ENCODE measurements at places on chromosomes 5 and 9. TPM values are rescaled to one million over a fixed set of nuclear protein-coding genes. Genes with fewer than 3 reads are reported as not detected.

Gene MEIKIN
- total RNA-seq, result not detected

Gene ASS1
- total RNA-seq, result 92.6 TPM

Gene IFNA2
- total RNA-seq, result not detected

Gene TEX10
- 53.0 TPM for total RNA-seq

Gene RFX3
- total RNA-seq, result 11.8 TPM

Gene CCDC192
- not detected for total RNA-seq

Gene RNF183
- total RNA-seq, result 0.12 TPM

Gene ELP1
- 28.8 TPM for total RNA-seq

- DNase-seq, result no peak
Observed at GRCh38 chr9:93001031-93001430, 53.7 kb downstream of the FGD3 start.

DNA sequence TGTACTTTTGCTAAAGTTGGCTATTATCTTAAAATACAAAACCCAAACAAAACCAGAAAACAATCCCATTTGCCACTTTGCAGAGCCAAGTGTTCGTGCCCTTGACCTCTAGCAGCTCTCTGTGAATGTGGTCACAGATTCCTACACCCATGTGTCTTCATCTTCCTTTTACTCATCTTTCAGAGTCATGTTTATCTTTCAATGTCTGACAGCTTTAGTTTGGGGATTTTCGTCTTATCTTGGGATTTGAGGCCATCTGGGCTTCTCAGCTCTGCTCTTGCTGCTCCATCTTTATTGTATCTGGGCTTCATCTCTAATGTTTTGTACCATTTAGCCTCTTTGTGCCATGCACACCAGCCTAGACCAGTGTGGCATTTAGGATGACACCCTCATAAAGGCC is 81.0 kb downstream of the DAPK1 start:
- no peak for DNase-seq

GRCh38 chr9:99419070-99419469 is 197.0 kb downstream of the SEC61B start:
- DNase-seq, result no peak

- DNase-seq, result no peak
Observed at GRCh38 chr9:134405527-134405926, 79.3 kb downstream of the RXRA start.

GRCh38 chr5:111697215-111697614 is 59.8 kb downstream of the NREP start:
- DNase-seq, result no peak

- no peak for DNase-seq
Observed at GRCh38 chr9:85502815-85503655, 238.7 kb downstream of the AGTPBP1 start.

DNA sequence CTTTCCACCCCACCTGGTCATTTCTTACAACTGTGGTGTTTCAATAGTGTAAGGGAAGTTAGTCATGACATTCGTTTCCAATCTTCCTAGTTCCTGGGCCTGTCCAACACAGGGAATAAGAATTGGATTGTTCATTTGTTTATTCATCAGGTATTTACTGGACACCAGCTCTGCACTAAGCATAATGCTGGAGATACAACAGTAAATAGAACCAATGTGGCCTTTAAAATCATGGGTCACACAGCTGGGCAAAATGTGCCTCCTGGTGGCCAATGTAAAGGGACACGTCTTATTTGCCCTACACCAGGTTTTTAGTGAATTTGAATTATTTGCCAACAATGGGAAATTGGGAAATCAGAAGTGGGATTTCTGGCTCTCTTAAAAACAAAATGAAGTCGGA is 10.4 kb downstream of the ABLIM3 start:
- DNase-seq, result no peak

GRCh38 chr5:179824745-179825112 is 4.0 kb downstream of the SQSTM1 start:
- DNase-seq, result no peak

DNA sequence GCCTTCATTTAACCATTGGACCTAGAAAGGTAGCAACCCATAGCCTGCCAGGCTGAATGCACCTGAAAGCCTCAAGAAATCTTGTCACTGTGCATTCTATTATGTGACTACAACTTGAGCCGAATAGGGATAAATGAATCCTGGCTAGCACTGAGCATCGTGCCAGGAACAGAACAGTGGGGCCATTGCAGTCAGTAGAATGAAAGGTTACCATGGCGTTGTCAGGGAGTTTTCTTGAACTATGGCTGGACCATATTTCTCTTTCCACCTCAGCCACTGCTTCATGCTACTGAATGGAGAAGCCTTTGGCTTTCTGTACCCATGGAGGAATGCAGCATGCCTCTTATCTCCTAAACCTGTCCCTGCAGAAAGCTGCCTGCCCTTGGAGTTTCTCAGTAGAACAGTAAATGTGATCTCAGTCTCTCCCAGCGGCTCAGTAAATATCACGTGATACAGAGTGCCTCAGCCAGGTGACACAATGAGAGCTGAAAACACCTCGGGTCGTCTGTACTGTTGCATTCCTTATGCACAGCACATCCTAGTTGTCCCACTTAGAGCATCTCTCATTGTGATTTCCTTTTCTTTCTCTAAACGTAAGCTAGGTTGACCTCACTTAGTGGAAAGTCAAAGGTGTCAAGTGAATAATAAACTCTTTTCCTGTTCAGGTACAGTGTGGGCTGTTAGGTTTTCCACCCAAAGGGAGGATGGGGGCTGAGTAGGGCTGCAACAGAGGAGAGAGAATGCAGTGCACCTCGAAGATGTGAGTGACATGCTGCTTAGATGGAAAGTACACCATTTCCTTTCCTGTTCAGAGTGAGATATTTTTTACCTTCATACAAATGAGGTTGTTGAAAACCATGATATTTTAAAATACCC is 115.3 kb downstream of the MACIR start:
- DNase-seq, result no peak

DNA sequence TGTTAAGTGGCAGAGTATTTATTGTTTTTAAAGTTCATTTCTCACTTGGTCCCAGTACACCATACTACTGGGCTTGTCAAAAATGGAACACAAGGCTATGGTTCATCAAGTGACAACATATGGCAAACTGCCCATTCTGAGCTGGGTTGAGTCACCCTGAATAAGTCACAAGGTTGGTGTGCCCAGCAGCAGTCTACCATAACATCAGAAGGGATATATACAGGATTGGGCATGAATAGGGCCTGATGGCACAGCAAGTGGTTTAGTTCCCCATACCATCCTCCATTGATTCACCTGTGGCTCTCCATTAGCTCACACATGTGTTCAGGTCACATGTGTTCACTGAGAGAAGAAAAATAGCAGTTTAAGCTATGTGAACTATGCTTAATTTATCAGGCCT is 249.8 kb upstream of the PRDM9 start:
- no peak for DNase-seq

DNA sequence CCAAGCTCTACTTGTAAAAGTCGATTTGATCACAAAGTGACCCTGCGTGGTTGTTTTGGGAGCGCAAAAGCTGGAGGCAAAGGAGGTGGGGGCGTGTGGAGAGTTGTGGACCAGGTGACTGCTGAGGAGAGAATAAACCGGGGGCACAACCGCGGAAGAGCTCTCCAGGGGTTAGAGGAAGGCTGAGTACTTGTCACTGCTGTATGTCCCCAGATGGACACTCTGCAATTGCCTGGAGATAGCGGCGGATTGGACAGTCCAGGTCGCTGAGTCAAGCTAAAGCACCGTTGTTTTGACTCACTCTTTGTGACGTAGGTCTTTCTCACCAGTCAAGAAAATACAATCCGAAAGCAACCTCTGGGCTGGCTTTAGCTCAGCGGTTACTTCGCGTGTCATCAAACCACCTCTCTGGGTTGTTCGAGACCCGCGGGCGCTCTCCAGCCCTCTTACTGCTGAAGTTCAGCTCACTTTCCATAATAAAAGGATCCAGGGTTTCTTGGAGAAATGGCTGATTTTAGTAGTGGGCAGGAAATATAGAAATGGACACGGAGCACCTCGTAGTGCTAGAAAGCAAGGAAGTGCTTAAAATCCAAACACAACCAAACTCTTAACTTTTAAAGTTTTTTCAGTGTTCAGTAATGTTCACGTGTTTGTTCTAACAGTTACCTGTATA is 25.7 kb downstream of the ZMAT2 start:
- DNase-seq, result peak; percentile 96

GRCh38 chr5:154971501-154971900 is 30.6 kb downstream of the MRPL22 start:
- DNase-seq, result no peak

DNA sequence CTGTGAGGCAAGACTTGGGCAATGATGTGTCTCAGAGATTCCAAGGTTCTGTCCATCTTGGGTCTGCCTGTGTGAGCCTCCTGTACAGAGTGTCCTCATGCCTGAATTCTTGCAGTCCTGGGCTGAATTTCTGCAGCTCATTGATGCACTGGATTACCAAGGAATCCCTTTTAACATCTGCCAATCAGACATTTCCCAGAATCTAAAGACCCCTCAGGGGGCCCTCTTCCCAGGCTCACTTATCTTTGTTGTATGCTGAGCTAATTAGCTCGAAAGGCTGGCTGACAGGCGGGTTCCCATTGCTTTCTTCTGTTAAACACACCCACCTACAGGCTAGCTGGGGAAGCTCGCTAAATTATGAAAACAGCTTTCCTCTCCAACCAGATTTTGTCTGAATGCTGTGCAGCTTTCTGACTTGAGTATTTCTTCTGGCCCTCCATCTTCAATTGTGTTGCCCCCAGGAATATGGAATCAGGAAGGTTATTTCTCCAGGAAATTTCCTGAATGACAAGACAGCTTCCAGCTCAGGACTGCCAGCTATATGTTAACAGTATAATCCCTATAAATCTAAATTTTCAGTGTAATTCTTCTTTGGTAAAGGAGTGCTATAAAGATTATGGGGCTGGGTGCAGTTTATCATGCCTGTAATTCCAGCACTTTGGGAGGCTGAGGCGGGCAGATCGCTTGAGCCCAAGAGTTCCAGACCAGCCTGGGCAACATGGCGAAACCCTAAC is at the start of gene LIX1:
Gene LIX1 (minus strand): TSS at position 91 of the 734 bp plus-strand sequence. CDS start 35 bp downstream, at position 56.
- no peak for DNase-seq

DNA sequence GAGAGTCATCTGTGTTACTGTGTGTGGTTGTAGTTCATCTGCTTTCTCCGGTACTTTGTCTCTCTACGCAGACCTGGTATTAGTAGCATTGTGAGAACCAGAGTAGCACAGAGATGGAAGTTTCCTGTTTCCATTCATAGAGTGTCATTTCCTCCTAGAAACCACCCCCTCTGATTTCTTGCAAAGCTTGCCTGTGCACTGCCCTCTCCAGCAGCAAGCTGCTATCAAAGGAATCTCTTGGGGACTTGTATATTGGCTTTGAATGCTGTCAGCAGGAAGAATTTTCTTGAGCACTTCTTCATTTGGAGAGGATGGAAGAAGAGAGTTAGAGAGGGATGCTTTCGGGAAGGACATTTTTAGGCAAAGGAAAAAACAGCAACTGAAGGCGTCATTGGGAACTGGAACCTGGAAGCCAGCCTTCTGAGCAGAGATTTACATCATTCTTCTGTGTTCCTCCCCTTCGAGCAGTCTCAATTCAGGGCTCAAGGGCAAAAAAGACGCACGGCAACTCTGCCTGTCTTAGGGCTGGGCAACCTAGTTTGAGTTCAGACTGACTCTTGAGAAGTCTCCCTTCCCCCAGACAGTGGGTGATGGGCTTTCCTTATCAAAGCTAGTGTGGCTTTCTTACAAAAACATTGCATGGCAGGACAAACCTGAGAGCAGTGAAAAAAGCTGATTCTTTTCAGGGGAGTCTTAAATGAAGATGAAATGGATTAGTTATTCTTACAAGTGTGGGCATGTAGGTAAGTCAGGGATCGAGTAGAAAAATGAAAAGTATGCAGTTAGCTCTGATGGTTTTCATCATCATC is 226.3 kb downstream of the AOPEP start:
- DNase-seq, result no peak

- no peak for DNase-seq
Observed at GRCh38 chr5:32961059-32961415, 249.9 kb downstream of the NPR3 start.

- DNase-seq, result no peak
Observed at GRCh38 chr5:63961125-63961597, 1.1 kb downstream of the HTR1A start.

- peak; percentile 27 for DNase-seq
Observed at GRCh38 chr9:35051069-35051967, 21.1 kb downstream of the VCP start.

- no peak for DNase-seq
Observed at GRCh38 chr5:149702934-149703646, 27.0 kb upstream of the PPARGC1B start.

DNA sequence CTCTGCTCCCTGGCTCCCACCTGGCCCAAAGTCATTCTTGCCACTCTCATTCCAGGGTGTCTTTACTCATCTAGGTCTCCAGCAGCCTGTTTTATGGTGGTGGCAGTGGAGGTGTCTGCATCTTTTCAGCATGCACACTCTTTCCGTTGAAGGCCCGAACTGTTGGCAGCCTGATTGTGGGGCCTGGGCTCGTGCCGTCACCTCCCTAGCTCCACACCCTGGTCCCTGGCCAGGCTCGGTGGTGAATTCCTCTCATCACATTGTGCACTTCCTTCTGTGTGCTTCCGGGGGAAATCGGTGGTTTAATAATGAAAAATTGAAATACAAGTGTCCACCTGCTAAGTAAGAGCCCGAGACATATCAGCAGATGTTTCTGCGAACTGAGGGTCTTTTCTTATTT is 214.3 kb downstream of the TRIO start:
- no peak for DNase-seq

DNA sequence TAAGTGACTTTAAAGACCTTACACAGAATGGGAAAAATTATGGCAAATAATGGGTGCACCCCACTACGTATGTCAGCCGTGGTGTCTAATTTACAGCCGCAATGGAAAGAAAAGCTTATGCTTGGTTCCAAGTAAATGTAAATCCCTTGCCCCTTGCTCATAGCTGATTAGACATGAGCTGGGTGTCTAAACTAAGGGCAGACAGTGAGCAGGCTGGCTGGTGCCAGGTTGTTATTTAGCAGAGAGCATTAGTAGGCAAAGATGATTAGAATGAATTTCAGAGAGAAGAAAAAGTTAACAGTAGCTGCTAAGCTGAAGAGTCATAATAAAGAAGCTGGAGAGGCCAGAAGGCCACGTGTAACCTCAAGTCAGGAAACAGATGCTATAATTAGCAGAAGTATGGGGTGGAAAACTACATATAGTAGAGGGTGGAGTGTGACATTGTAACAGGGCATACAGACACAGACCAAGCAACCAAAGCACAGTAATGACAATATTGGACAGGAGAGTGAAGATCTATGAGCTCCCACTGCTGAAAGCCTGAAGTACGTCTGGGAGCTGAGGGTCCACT is 257.7 kb downstream of the MCTP1 start:
- no peak for DNase-seq

DNA sequence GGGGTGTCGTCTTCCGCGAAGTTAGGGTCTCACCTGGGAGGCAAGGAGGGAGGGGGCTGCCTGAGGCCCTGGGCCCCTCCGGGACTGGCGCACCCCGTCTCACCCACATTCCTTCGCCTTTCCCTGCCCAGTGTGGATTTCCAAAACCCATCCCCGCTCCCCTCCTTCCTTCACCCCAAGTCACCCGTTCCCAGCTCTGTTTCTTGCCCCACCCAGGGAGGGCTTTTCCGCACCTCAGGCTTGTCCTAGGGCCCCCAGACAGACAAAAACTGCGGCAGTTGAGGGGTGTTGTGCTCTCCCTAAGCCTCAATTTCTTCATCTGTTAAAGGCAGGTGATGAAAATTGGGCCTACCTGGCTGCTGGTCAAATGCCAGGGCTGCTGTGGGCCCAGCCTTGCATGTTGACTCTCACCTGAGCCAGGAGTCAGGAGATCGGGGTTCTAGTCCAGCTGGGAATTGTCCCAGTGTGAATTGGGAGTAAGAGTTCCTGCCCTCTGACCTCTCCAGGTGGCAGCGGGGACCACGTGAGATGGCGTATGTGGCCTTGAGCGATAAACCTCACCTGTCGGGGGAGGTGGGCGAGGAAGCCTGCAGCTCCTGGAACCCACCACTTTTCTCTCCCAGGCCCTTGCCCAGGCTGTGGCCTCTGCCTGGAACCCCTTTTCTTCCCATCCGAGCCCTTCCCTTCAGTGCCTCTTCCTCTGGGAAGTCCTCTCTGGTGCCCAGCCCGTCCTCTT is 143.4 kb upstream of the IER5L start:
- DNase-seq, result no peak

All from HCT116 (cell line).